Cardiac atrium fibroblast (primary cell): ENCODE measurements at places on chromosomes 1 and 21. TPM values are rescaled to one million over a fixed set of nuclear protein-coding genes. Genes with fewer than 3 reads are reported as not detected.

Gene ACADM
- 23.6 and 24.9 TPM in 2 replicates for total RNA-seq

Gene SLC9C2
- total RNA-seq, result 2.7 and 7.8 TPM in 2 replicates

Gene OVAAL
- not detected in 2 replicates for total RNA-seq

Gene SPRR2G
- total RNA-seq, result not detected in 2 replicates

Gene TFF3
- 0.54 TPM in 1 of 2 replicates, not detected in the other for total RNA-seq

Gene KANK4
- not detected in 2 replicates for total RNA-seq

Gene TBX19
- 0.32 and 0.90 TPM in 2 replicates for total RNA-seq

Gene OR14A16
- total RNA-seq, result not detected in 2 replicates

Gene C8A
- not detected in 2 replicates for total RNA-seq

Gene RPTN
- total RNA-seq, result not detected in 2 replicates

Gene NPR1
- 9.4 and 11.7 TPM in 2 replicates for total RNA-seq

Gene UMODL1
- not detected in 2 replicates for total RNA-seq
